ENCODE measurements at places on chromosomes 1 and 21.

DNA sequence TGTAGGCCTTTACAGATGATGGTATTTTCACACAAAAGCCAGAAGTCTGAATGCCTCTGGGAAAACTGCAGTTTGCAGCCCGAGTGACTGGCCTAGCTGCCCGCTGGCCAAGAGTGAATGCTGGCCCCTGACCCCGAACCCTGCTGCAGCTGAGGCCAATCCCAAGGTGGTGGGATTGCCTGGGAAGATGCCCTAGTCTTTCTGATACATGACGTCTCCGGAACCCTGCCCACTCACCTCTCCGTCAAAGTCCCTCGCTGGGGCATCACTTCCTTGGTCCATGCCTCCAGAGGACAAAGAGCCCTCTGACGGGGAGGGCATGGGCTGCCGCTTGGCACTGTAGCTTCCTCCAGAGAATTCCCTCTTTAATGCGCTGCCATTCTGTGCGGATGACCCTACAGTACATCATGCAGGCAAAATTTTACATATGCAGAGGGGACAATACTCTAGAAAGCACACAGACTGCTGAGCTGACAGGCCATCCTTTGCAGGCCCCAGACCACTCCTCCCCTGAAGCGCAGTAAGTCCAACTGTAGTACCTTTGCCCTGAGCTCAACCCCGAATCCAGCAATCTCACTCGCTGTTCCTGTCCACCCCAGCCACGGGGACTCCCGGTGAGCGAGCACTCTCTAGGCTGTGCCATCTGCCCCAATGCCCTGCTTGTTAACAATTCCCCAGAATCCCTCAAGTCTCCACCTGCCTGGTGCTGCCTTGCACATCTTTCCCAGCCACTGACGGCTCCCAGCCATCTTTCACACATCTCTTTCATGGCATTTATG is 54.7 kb downstream of the COQ8A start:
- DNase-seq: no peak

- DNase-seq: no peak
Observed at GRCh38 chr1:37599940-37600339, 4.2 kb upstream of the GNL2 start.

DNA sequence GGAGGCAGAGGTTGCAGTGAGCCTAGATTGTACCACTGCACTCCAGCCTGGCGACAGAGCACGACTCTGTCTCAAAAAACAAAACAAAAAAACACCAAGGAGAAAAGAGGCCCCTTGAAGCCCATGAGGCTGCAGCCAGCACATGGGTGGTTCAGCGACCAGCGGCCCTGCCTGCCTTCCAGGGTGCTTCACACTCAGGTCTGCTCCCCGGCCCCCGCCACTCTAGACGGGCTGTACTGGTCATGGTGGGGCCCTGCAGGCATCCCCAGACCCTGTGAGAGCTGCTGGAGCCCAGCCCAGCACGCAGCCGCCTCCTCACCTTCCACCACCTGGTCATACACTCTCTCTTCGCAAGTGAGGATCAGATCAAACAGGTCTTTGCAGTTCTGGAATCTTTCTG is 4.1 kb upstream of the TMEM240 start:
- DNase-seq: no peak

DNA sequence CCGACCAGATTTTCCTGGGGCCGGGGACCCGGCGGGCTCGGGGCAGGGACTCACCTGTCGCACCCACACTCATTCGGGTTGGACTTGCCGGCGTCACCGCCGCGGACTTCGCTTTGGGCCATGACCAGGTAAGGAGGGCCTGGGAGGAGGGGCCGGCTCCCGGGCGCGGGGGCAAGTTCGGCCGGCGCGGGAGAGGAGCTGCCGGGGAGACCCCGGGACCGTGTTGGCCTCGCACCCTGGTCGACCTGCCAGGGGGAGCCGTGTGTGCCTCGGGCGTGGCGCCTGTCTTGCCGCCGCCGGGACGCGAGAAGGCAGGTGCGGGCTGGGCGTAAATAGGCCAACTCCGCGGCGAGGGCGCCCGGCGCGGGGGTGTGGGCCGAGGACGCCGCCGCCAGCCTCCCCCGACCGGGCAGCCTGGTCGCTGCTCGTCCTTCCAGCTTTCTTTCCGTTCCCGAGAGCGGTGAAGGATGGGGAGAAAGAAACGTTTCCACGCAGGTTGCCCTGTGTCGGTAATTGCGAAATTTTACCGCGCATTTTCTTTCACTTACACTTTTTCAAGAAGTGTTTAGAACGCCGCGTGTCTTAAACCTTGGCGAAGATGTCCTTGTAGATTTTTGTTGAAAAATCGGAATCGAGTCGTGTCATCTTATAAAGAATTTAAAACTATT is 558 bp downstream of the USP1 start:
- DNase-seq: no peak

GRCh38 chr1:6365047-6365446 is 28.5 kb downstream of the ACOT7 start:
- no peak for DNase-seq

Data from B cell (primary cell).